ENCODE measurements at places on chromosomes 3 and 15.

- no peak for DNase-seq
These were observed 236.4 kb downstream of the KLF13 start for GRCh38 chr15:31563001-31563400.

GRCh38 chr3:143252931-143253330 lies 133.4 kb downstream of the CHST2 start:
- no peak for DNase-seq

DNA sequence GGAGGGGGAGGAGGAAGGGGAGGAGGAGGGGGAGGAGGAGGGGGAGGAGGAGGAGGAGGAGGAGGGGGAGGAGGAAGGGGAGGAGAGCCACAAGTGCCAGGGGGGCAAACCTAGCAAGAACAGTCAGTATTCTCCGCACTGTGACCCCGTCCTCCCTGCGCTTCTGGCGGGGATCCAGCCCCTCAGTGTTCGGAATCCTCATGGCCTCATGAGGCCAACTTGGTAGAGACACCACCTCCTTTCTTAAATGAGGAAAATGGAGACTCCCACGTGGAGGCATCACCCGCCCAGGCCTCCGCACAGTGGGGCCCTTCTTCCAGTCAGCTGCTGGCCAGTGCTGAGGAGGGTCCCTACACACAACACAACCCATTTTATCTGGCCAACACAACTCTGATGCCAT lies 163.4 kb downstream of the XXYLT1 start:
- DNase-seq: no peak

GRCh38 chr3:179421500-179421899 lies 29.8 kb downstream of the GNB4 start:
- DNase-seq: no peak

- no peak for DNase-seq
These were observed 63.6 kb downstream of the CLDN1 start for GRCh38 chr3:190258634-190259033.

- no peak for DNase-seq
These were observed 2.3 kb upstream of the ATOSA start for GRCh38 chr15:52681441-52681840.

GRCh38 chr3:147529551-147529950 lies 120.4 kb downstream of the ZIC1 start:
- no peak for DNase-seq

DNA sequence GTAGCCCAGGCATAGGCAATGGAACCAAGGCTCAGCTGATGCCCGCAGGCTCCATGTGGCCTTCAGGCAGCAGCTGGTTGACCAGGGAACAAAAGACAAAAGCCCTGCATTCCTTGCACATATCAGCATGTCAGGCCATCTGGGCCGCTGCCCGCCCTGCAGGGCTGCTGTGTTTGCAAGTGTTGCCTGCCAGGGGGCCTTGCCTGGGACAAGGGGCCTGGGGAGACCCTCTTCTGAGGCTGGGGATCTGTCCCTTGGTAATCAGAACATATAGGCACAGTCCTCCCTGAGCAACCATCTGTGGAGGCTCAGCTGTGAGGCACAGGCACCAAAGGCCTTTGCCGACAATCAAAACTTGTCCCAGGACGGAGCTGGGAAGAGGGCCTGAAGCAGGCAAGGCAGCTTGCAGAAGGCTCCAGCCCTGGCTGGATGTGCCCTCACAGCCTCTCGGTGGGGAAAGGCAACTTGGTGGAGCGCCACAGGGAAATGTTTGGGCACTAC lies 138.2 kb downstream of the TPRA1 start:
- no peak for DNase-seq

DNA sequence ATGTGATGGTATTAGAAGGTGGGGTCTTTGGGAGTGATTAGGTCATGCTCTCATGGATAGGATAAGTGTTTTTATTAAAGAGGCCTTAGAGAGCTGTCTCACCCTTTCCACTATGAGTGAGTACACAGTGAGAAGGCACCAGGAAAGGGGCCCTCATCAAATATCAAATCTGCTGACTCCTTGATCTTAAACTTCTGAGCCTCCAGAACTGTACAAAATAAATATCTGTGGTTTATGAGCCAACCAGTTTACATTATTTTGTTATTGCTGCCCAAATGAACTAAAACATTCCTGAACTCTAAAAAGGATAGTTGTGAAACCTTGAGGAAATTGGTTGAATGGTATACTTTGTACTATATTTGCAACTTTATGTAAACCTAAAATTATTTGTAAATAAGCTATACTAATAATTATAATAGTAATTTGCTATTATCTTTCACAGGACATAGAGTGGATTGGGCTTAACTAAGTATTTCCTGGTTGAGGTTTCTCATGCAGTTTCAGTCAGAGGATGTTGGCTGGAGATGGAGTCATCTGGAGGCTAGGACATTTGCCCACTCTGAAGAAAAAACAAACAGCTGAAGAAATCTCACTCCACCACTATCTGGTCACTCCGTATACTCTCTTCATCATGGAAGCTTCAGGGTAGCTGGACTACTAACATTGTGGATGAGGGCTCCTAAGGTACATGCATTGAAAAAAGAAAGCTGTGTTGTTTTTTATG lies 1068.6 kb upstream of the CADM2 start:
- no peak for DNase-seq

DNA sequence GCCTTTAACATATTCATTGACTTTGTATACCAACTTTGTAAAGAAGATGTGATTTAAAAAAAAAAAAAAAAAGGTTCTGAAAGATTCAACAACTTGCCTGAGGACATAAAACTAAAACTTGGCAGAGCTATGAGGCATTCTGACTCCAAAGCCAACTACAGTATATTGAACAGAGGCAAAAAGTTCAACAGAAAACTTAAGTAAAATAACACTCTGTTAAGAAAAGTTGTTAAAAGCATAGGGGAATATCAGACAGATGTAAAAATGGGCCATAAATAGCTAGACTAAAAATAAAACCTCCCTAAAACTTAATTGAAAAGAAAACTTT lies 23.4 kb downstream of the GOLIM4 start:
- no peak for DNase-seq

GRCh38 chr3:106423321-106424225 lies 554.8 kb upstream of the CBLB start:
- no peak for DNase-seq

DNA sequence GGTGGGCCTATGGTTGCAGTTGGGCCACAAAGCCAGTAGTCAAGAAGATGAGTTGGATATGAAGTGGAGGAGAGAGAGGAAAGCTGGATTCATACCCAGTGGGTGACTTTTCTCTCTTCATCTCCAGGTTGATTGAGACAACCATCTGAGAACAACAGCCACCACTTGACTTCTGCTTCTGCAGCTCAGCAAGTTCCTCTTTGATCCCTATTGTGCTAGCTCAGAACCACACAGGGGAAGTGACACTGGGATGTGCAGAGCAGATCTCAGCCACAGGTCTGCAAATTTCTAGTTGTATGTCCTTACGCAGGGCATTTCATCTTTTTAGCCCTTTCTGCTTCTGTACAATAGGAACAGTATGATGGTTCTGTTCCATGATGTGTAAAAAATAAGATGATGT lies 459.2 kb upstream of the ARRDC4 start:
- DNase-seq: no peak

- no peak for DNase-seq
These were observed 286.0 kb upstream of the ZPLD1 start for GRCh38 chr3:102148598-102149337.

GRCh38 chr15:66798426-66799061 lies 96.5 kb downstream of the SMAD6 start:
- DNase-seq: no peak
